Activated T-helper 2 cell treated with anti-CD3 and anti-CD28 coated beads, Interferon-gamma antibody, Interleukin-2, Interleukin-4, amounts not matched to agents 10 μg/mL and 5 μg/mL and 100 μg/mL, durations not matched to agents 14 hours and 24 hours and 36 hours (primary cell): ENCODE measurements at places on chromosomes 6 and 20. TPM values are rescaled to one million over a fixed set of nuclear protein-coding genes. Genes with fewer than 3 reads are reported as not detected.

- peaks cover 43% of the 10 kb centered on the region for H3K27me3 ChIP-seq
- H3K36me3 ChIP-seq: no peaks in the 10 kb centered on the region
- DNase-seq: no peak
- no peaks in the 10 kb centered on the region for H3K4me1 ChIP-seq
Measured at GRCh38 chr20:1816384-1817381, 78.5 kb upstream of the SIRPA start.

Gene MCCD1
- not detected in 2 replicates for total RNA-seq

DNA sequence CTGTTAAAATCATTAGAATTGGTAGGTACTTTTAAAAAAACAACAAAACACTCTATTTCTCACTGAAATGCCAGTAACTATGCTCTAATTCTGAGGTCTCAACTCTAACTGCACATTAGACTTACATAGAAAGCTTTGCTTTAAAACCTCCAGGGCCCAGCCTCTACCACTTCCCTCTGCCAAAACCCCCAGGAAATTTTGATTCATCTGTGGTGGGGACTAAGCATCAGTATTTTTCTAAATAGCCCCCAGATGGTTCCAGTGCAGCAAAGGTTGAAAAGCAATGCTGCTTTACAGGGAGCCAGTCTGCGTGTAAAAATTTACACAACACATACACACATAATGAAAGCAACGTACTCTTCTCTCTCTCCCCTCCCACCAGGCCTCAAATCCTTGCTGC, 3.8 kb downstream of the TBC1D32 start:
- H3K27ac ChIP-seq: no peak overlapping the region
- H3K36me3 ChIP-seq: no peaks in the 10 kb centered on the region
- H3K4me3 ChIP-seq: no peak overlapping the region
- no peaks in the 10 kb centered on the region for H3K27me3 ChIP-seq

- no peak overlapping the region for H3K4me3 ChIP-seq
- H3K27me3 ChIP-seq: peaks cover 13% of the 10 kb centered on the region
- DNase-seq: no peak
- no peaks in the 10 kb centered on the region for H3K4me1 ChIP-seq
Measured at GRCh38 chr6:75326557-75327258, 42.1 kb upstream of the TMEM30A start.

GRCh38 chr20:24102749-24103333, 114.3 kb upstream of the GGTLC1 start:
- no peak overlapping the region for H3K27ac ChIP-seq
- H3K36me3 ChIP-seq: no peaks in the 10 kb centered on the region
- DNase-seq: no peak
- H3K27me3 ChIP-seq: peaks cover 2% of the 10 kb centered on the region
- H3K4me3 ChIP-seq: no peak overlapping the region

Gene EGFL8
- 9.5 and 11.5 TPM in 2 replicates for total RNA-seq

DNA sequence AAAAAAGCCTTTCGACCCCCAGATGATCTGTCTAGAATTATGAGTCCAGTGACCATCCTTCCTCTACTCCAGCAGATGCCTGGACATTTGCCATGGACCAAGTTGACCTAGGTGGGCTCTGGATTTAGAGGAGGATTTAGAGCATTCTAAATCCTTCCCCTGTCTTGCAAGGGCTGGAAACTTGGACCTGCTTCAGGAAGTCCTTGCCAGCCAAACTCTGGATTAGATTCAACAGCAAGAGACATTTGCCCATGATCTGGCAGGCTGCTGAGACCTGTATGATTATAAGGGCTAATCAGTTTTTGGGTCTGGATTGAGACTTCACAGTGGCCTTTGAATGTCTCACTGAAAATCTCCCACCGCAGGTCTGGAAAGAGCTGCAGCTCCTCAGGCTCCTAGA, 13.1 kb upstream of the HDGFL1 start:
- H3K27ac ChIP-seq: no peak overlapping the region
- no peaks in the 10 kb centered on the region for H3K36me3 ChIP-seq
- H3K4me1 ChIP-seq: no peaks in the 10 kb centered on the region
- no peaks in the 10 kb centered on the region for H3K27me3 ChIP-seq
- DNase-seq: no peak

Gene PPIL6
- total RNA-seq: 0.32 TPM in 1 of 2 replicates, not detected in the other

GRCh38 chr6:79135973-79136470, 58.0 kb upstream of the PHIP start:
- no peak overlapping the region for H3K4me3 ChIP-seq
- DNase-seq: no peak
- no peaks in the 10 kb centered on the region for H3K4me1 ChIP-seq
- H3K36me3 ChIP-seq: no peaks in the 10 kb centered on the region
- H3K27ac ChIP-seq: no peak overlapping the region

DNA sequence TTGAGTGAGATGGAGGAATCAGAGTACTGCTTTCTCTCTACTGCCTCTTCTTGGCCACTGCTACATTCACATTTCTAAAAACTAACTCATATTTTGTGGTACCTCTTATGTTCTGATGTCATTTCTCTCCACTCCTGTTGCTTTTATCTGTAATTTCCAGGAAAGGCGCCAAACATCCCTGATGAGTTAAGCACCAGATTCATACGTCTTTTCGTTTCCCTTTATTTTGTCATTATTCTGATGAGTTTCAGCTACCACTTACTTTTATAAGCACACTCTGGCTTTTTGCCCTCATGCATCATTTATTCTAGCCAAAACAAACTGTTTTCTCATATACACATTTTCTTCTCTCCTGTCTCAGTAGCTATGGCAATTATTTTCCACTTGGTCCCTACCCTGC, 680.0 kb downstream of the RNF144B start:
- no peak overlapping the region for H3K4me3 ChIP-seq
- no peaks in the 10 kb centered on the region for H3K4me1 ChIP-seq
- no peak for DNase-seq

GRCh38 chr6:53205778-53206177, 57.1 kb upstream of the GCM1 start:
- no peaks in the 10 kb centered on the region for H3K27me3 ChIP-seq
- no peak overlapping the region for H3K4me3 ChIP-seq
- no peak for DNase-seq
- H3K4me1 ChIP-seq: peaks cover 6% of the 10 kb centered on the region
- no peaks in the 10 kb centered on the region for H3K36me3 ChIP-seq
- no peak overlapping the region for H3K27ac ChIP-seq

DNA sequence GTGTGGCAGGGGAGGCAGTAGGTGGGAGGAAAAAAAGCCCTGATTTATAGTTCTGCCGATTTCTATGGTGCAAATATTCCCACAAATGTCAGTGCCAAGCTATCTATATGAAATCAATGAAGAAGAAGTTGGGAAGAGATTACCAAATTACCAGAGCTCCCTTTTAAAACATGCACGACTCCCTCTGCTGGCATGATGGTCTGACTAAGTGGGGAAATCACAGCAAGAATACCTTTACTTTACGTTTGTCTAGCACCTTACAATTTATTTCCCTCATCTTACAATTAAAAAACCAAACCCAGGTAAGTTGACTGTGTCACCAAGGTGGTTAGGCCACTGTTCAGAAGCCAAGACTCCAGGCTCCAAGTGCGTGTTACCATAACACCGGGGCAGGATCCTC, 55.6 kb downstream of the AGPAT4 start:
- H3K27me3 ChIP-seq: no peaks in the 10 kb centered on the region
- H3K4me1 ChIP-seq: no peaks in the 10 kb centered on the region

- H3K4me1 ChIP-seq: peaks cover 3% of the 10 kb centered on the region
- no peaks in the 10 kb centered on the region for H3K36me3 ChIP-seq
- no peak overlapping the region for H3K4me3 ChIP-seq
- H3K27me3 ChIP-seq: peaks cover 5% of the 10 kb centered on the region
- no peak for DNase-seq
- no peak overlapping the region for H3K27ac ChIP-seq
Measured at GRCh38 chr20:26214991-26215390, 518.3 kb upstream of the ZNF337 start.

DNA sequence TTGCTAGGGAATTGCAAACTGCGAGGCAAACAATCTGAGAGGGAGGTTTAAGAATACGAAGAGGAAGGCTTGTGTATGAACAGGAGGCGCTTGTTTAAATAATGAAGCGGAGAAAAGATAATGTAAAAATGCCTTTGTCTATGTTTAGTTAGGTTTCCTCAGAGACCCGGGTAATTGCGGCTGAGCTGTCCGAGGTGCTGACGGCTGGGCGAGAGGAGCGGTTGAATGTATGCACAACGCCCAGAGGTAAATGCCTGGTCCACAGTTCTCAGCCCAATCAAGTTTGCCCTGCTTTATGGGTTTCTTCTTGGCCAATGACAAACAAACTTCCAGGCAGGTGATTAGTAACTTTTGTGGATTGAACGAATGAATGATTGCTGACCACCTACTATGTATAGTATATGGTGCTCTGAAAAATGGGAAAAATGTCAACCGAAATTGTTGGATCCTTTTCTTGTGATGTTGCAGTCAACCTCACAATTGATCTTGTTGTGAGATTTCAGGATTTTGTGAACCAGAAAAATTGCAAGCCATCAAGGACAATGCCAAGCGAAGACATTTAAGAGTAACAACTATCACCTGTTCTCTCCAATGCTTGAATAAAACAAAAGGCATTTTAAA, 38.3 kb upstream of the SLC32A1 start:
- H3K27ac ChIP-seq: no peak overlapping the region
- DNase-seq: peak; percentile 30
- H3K27me3 ChIP-seq: peaks cover 9% of the 10 kb centered on the region

DNA sequence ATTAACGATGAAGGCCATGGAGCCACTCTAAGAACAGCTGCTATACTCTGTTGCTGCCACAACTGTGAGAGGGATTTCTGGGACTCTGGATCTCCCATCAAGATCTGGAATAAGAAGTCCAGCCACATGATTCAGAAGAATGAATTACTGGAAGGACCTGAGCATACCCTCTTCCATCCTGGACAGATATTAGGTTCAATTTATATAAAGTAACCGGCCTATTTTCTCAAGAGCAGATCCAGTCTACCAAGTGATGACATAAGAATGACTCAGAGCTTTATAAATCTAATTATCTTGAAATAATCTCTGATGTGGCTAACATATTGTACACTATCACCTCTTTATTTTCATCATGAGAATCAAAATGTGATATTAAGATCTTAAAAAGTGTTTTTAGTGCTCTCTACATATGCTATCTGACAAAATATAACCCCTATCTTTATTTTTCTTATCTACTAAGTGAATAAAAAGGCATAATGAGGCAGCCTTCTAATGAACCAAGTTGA, 45.1 kb downstream of the COL9A1 start:
- no peaks in the 10 kb centered on the region for H3K27me3 ChIP-seq
- DNase-seq: no peak
- no peaks in the 10 kb centered on the region for H3K4me1 ChIP-seq
- no peak overlapping the region for H3K27ac ChIP-seq
- H3K4me3 ChIP-seq: no peak overlapping the region
- H3K36me3 ChIP-seq: no peaks in the 10 kb centered on the region

DNA sequence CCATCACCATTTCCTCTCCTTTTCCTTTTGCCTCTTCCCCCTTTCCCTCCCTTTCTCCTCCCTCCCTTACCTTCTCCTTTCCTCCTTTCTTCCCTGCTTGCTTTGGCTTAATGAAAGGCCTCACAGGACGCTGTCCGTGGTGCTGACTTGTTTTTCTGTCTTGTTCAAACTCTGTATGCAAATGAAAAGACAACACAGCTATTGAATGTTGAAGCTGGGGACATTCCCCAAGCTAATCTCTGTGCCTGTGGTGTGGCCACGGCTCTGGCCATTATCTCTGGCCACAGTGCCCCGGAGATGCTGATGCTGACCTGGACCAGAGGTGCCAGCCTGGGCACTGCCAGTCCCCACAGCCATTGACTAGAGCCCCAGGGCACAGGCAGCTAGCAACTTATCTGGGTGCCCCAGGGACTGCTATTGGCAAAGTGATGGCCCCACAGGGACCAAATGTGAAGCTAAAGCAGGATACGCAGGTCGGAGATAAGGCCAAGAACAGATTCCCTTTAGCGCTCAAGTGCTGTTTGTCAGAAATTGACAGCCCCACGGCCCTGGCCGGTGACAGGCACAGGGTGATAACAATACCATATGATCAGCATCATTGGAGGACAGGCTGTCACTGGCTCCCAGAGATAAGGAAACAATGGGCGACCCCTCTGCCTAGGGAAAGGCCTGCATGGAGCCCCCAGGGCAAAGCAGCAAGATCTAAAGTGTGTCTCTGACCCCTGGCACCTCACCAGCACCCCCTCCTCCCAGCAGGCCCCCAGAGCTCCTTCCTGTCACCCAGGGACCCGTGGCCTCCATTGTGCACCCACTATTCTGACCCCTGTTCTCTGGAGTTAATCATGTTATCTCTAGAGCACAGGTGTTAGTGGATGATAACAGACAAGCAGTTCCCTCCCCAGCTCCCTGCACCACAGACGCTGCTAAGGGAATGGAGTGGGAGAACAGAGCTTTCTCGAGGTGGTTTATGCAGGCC, 31.6 kb upstream of the SLC32A1 start:
- no peak overlapping the region for H3K27ac ChIP-seq
- no peaks in the 10 kb centered on the region for H3K36me3 ChIP-seq
- H3K27me3 ChIP-seq: peaks cover 3% of the 10 kb centered on the region
- no peak overlapping the region for H3K4me3 ChIP-seq
- no peaks in the 10 kb centered on the region for H3K4me1 ChIP-seq

GRCh38 chr6:135858931-135859330, 7.4 kb downstream of the PDE7B start:
- no peak overlapping the region for H3K4me3 ChIP-seq
- DNase-seq: no peak
- no peaks in the 10 kb centered on the region for H3K27me3 ChIP-seq
- H3K4me1 ChIP-seq: peaks cover 51% of the 10 kb centered on the region

Gene HRH3
- total RNA-seq: not detected in 2 replicates

Gene SLC35D3
- total RNA-seq: not detected in 2 replicates

DNA sequence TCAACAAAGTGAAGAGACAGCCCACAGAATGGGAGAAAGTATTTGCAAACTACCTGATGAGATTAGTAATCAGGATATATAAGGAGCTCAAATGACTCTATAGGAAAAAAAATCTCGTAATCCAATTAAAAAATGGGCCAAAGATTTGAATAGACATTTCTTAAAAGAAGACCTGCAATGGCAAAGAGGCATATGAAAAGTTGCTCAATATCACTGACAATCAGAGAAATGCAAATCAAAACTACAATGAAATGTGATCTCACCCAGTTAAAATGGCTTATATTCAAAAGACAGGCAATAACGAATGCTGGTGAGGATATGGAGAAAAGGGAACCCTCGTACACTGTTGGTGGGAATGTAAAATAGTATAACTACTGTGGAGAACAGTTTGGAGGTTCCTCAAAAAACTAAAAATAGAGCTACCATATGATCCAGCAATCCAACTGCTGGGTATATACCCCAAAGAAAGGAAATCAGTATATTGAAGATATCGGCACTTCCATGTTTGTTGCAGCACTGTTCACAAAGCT, 65.0 kb downstream of the TOX2 start:
- peaks cover 20% of the 10 kb centered on the region for H3K27me3 ChIP-seq

- no peak for DNase-seq
- H3K27ac ChIP-seq: no peak overlapping the region
- no peaks in the 10 kb centered on the region for H3K27me3 ChIP-seq
- no peak overlapping the region for H3K4me3 ChIP-seq
- H3K4me1 ChIP-seq: peaks cover 3% of the 10 kb centered on the region
Measured at GRCh38 chr20:58705208-58705926, 12.8 kb downstream of the NPEPL1 start.

DNA sequence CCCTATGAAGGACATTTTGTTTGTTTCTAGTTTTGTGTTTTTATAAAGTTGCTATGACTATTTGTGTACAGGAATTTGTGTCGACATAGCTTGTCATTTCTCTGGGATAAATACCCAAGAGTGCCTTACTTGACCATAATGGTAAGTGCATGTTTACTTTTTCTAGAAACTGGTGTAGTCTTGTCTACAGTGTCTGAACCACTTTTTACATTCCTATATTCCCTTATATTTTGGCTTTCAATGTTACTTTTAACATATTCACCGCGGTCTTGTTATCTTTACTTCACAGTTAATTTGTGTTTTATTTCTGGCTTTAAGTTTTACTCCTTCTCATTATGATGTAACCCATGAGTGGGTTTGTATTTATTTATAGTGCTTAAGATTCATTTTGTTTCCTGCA, 444.4 kb upstream of the RGS17 start:
- H3K27me3 ChIP-seq: no peaks in the 10 kb centered on the region
- H3K27ac ChIP-seq: no peak overlapping the region
- DNase-seq: no peak
